ENCODE measurements at places on chromosomes 3 and 15.
A peak's percentile ranks its signal among the peaks of the same experiment; 100 is the strongest.

DNA sequence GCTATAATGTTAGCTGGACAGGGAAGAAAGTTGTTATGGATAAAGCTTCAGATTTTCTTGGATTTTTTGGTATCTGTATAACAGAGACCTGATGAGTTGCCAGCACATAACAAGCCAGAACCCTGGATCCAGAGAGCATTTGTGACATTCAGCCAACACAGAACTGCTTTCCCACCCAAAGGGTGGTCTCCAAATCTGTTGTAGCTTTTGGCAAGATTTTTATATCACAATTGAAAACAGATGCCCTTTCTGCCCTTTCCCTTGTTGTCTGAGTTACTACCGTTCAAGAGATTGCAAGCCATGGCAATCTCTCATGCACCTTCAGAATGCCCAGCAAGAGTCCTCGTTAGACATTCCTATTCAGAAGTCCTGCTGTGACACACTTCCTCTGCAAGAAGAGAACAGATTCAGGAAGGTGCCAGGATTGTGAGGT is 107.6 kb upstream of the FGF7 start:
- H3K4me1 ChIP-seq = peaks cover 8% of the 10 kb centered on the region
- H3K27me3 ChIP-seq = no peaks in the 10 kb centered on the region
- peaks cover 21% of the 10 kb centered on the region for H3K36me3 ChIP-seq
- DNase-seq = no peak

- DNase-seq = peak; percentile 74
- H3K4me1 ChIP-seq = peaks cover 7% of the 10 kb centered on the region
- peaks cover 13% of the 10 kb centered on the region for H3K36me3 ChIP-seq
Measured at GRCh38 chr3:114213627-114214541, 23.5 kb downstream of the ZNF80 start.

DNA sequence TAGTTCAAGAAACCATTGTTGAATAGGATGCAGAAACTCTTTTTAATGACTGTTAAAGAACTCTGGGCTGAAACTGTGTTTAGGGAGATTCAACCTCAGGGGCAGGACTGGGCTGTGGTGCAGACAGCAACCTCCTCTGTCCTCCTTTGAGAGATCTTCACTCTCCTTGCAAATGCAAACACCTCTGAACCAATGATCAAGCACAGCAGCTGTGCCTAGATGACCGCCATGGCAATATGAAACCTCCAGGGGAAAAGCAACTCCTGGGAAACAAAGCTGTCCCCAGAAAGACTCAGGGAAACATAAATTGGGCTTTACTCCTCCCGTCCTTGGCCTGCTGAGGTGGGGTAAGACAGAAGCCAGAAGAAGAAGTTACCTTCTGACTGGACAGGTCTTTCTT is 52.6 kb downstream of the TBC1D2B start:
- no peaks in the 10 kb centered on the region for H3K27me3 ChIP-seq
- peaks cover 9% of the 10 kb centered on the region for H3K4me1 ChIP-seq
- peaks cover 69% of the 10 kb centered on the region for H3K36me3 ChIP-seq

DNA sequence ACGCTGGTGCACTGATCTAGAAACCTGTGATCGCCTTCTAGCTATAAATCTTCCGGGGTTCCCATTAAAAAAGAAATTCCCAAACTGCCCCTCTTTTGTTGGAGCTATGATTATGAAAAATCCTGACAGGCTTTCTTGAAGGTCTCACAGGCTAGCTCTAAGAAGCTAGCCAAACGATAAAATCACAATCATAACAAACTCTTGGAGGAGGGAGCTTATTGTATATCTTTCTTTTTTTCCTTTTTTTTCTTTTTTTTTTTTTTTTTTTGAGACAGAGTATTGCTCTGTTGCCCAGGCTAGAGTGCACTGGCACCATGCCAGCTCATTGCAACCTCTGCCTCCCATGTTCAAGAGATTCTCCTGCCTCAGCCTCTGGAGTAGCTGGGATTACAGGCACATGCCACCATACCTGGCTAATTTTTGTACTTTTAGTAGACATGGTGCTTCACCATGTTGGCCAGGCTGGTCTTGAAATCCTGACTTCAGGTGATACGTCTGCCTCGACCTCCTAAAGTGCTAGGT is 72.0 kb downstream of the MYO1E start:
- H3K27ac ChIP-seq = peak overlapping the region; percentile 59
- peaks cover 2% of the 10 kb centered on the region for H3K36me3 ChIP-seq
- DNase-seq = no peak

Data from activated T-helper 2 cell treated with anti-CD3 and anti-CD28 coated beads, Interferon-gamma antibody, Interleukin-2, Interleukin-4, amounts not matched to agents 10 μg/mL and 5 μg/mL and 100 μg/mL, durations not matched to agents 14 hours and 24 hours and 36 hours (primary cell).